Inflammatory macrophage treated with lipopolysaccharide for 4 hours (primary cell): ENCODE measurements at places on chromosomes 1 and 21.

- no peak for DNase-seq
Measured at GRCh38 chr1:240758296-240758695, 146.3 kb upstream of the GREM2 start.

DNA sequence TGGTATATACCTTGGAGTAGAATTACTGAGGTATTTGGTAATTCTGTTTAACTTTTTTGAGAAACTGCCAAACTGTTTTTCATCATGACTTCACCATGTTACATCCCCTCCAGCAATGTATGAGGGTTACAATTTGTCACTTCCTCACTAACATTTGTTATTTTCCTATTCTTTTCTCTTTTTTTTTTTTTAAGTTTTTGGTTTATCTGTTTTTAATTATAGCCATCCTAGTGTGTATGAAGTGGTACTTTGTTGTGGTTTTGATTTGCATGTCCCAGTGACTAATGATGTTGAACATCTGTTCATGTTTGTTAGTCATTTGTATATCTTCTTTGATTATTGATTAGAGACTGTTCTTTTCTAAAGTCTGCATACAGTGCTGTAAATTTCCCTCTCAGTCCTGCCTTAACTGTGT is 147.3 kb downstream of the HS2ST1 start:
- DNase-seq = no peak

DNA sequence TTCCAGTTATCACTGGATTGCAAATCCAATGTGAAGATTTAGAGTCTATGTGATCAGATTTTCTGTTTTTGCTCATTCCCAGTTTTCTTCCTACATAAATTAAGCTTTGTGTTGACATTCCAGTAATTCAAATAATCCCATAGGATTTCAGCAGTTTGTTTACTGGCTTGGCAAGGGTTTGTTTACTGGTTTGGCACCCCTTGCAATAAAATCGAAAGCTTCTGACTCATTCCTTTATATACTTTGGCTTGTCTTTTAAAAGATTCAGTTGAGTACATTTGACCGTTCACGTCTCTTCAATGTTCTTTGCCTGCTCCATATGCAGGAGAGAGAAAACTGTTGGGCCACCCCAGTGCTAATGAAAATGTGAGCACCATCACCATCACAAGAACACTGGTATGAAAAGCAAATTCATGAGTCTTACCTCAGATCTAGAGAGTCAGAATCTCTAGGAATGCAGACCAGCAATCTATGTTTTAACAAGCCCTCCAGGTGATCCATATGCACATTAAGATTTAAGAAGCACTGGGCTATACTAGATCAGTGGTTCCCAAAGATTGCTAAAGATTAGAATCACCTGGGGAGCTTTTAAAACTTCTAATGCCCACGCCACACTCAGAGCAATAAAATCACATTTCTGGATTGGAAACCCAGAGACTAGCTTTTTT is 32.8 kb downstream of the ZC3H11B start:
- no peak for DNase-seq

DNA sequence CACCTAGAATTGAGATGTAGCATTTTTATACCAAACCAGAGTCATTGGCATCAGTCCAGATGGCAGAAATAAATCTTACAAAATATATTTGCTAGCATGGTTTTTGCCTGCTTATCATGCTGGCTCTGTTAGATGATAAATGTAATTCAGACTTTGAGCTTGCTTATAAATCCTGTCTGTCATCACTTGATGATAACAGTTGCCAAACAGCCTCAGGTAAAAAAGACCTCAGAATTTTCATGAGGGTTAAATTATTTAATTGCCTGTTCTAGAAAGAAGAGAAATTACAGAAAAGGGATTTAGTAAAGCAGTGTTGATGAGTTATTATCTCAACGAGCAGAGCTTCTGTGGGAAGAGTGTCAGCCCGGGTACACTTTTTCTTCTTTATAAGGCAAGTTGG is 83.3 kb downstream of the FNBP1L start:
- no peak for DNase-seq

- DNase-seq = peak; percentile 41
Measured at GRCh38 chr1:32825181-32825580, 7.7 kb downstream of the S100PBP start.

- peak; percentile 72 for DNase-seq
Measured at GRCh38 chr1:59494145-59494833, 197.4 kb downstream of the FGGY start.

GRCh38 chr1:183215076-183215720 is 29.1 kb downstream of the LAMC2 start:
- no peak for DNase-seq

DNA sequence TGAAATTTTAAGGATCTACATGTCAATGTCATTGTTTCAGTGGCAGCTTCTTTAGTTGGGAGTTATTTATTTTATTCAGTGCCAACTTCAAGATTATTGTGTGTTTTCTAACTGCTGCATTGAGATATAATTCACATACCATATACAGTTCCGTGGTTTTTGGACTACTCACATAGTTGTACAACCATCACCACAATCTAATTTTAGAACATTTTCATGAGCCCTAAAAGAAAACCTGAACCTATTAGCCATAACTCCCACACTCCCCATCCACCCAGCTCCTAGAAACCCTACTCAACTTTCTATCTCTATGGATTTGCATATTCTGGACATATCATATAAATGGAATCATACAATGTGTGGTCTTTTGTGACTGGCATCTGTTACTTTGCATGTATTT is 220.0 kb downstream of the LRRC40 start:
- DNase-seq = no peak

DNA sequence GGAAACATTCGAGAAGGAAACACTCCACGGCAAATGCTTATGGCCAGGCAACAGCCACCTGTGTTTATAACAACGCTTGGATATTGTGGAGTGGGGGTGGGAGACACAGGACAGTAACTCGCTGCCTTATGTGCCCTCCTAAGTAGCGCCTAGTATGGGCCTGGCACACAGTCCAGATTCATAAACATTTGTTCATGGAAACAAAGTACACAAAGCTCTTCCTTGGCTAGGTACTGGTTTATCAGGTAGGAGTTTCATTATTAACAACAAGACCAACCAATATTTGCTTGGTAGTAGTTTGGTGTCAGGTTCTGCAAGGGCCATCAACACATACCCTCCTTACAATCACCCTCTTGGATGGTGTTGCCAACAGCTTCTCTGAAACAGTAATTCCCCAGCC is 23.4 kb downstream of the TMCO4 start:
- DNase-seq = no peak

DNA sequence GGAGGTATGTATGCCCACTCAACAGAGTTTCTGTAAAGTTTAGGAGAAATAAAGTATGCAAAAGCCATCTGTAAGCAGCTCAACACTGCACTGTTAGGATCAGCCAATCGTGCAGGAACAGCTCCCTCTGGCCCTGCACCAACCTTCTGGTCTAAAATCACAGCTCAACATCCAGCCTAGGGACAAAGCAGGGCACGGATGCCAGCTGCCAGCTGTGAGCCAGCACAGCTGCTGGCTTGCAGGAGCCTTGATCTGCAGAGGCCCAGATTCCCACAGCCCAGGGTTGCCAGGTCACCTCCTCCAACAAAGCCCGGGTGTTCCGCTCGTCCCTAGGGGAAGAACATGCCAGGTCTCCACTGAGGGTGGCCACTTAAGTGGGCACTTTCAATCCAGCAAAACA is 8.6 kb downstream of the ACOT7 start:
- no peak for DNase-seq

DNA sequence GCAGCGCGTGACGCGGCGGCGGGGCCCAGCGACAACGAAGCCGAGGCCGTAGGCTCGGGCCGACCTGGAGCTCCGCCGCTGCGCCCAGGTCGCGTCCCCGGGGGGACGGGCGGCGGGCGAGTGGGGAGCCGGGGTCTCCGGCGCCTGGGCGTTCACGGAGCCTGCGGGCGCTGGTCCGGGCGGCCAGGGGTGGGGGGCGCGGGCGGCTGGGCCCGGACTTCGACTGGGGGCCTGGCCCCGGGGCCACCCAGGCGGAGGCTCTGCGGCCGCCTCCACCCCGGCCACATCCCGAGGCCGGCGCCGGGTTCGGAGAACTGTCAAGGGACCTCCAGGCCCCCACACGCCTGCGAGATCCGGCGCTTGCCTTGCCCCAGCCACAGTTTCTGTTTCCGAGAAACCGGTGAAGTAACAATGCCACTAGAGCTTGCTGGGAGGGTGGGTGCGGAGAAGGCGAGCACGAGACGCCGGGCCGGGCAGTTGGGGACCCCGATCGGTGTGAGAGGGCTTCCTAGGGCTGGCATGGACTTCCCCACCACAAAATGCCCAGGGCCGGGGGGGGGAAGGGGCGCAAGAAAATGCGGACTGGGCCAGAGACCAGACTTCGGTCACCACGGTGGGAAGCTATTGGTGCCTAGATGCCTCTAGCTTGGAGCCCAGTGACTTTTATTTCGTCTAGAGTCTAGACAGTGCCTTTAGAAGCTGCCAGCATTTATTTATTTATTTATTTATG is 501 bp downstream of the FBXO6 start:
- peak; percentile 77 for DNase-seq
